Stimulated activated CD4-positive, alpha-beta T cell treated with anti-CD3 and anti-CD28 coated beads, Interleukin-15, amount 100 ng/mL, for 48 hours (primary cell): ENCODE measurements at places on chromosomes 1 and 21.

- no peak for DNase-seq
Observed at GRCh38 chr1:31366796-31367195, 6.1 kb downstream of the FABP3 start.

GRCh38 chr1:3536420-3537195, 74.7 kb downstream of the MEGF6 start:
- DNase-seq = no peak

GRCh38 chr1:225554216-225554812, 98.6 kb downstream of the ENAH start:
- DNase-seq = no peak

- no peak for DNase-seq
Observed at GRCh38 chr1:57319165-57319564, 104.7 kb downstream of the DAB1 start.

DNA sequence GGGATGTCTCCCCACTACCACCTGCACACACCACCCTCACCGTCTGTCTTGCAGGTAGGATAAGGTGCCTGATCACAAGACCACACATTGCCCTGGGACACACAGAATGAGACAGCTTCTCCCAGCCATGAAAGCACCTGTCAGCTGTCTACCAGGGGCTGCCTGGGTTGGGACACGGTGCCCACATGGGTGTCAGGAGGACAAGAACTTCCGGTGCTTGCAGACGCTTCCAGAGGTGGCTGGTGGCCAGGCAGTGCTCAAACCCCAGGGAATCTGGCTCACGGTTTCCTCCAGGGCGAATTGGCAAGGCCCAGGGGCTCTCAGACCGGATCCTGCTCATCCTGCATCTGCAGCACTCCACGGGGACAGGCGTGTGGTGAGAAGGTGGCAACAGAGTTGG, 182.6 kb upstream of the ARHGEF16 start:
- DNase-seq = no peak

DNA sequence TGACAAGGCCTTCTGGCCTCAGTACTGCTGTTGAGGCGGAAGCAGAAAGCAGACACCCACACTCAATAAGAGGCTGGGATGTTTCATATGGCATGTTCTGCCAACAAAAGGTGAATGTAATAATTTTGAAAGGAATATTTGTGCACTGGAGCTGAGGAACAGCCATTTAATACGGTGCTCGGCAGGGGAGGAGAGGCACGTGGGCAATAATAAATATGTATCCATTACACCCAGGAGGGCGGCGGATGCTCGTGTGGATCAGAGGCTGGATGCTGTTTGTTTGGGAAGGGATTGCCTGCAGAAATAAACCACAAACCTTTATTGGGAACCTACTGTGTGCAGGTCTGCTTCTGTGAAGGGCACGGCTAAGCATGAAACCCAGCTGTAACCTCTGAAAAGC, 92.0 kb downstream of the VWA5B1 start:
- no peak for DNase-seq

DNA sequence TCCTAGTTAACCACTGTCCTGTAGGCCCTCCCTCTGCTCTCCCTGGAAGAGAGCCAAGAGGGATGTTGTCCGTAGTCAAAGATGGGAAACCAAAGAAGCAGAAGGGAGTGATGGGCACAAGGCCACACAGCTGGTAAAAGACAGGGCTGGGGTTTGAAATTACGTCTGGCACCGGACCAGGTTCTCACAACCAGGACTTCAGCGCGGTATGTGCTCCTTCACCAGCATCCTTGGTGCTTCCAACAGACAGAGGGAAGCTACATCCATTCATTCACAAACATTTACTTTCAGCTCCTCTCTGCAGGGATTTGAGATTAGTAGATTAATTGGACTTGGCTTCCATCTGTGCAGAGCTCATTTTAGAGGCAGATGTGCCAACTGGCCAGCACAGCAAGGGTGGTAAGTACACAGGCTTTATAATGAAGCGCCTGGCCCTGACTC, 191.2 kb downstream of the TRABD2B start:
- DNase-seq = no peak

DNA sequence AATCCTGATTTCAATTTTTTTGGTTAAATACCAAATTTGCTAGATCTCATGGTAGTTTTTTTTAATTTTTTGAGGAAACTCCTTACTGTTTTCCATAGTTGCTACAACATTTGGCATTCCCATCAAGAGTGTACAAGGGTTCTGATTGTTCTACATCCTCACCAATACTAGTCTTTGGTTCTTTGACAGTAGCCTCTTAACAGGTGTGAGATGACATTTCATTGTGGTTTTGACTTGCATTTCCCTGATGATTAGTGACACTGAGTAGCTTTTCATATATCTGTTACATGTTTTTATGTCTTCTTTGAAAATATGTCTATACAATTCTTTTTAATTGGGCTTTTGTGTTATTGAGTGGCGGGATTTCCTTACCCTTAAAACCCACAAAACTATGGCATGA, 20.9 kb upstream of the RGS13 start:
- no peak for DNase-seq

- DNase-seq = no peak
Observed at GRCh38 chr21:35048183-35048601, 910 bp downstream of the RUNX1 start.

DNA sequence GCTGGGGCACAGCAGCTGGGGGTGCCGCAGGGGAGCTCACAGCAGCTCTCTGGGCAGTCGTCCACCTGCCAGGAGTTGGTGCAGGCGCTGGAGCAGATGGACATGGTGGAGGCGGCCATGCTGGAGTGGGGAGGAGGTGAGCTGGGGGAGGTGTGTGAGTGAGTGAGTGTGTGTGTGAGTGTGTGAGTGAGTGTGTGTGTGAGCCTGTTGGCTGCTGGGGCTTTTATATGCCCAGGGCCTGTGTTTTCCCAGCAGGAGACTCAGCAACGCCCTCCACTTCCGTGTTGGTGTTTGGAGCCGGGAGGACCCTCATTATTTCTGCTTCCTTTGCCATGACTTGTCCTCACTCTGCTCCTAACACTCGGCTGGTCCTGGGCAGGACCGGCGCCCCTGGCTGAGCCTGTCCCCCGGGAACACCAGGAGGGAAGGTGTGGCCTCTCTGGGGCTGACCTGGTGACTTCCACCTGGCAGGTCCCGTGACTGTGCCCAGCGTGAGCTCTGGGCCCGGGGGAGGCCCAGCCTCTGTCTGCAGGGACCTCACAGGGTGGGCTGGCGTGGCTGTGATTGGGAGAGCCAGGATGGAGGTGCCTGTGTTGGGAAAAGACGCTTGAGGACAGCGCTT, at the start of gene KRTAP10-2:
Gene KRTAP10-2 (minus strand): TSS at position 166 of the 622 bp plus-strand sequence. CDS start 47 bp downstream, at position 119.
- DNase-seq = no peak

DNA sequence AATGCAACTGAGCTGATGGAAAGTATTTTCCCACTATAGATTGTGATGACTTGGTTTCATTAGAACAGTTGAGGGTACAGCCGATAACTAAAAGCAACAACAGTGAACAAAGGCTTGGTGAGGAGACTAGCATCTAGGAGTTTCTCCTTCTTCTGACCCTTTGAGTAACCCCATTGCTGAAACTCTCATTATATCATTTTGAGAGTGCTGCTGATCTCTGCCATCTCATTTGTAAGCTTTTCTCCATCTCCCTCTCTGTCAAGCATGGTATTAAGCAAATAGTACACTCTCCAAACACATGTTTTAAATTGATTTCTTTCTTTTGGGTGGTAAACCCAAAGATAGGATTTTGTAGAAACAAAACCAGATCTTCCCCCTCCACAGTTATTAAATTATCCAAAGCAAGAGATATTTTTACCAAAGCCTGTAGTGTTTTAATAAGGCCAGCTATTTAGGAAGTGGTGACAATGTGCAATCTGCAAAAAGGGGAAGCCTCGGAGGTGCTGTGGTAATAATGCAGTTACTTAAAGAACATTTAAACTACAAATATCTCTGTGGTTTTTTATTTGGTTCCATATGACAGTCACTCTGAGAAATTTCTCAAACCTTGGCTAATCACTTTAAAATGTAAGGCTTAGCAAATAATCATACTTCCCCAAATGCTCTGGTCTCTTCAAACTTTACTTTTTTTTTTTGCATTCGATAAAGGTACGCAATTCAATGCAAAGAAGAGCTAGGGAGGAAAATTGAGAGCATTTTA, 287.5 kb downstream of the HLX start:
- no peak for DNase-seq

DNA sequence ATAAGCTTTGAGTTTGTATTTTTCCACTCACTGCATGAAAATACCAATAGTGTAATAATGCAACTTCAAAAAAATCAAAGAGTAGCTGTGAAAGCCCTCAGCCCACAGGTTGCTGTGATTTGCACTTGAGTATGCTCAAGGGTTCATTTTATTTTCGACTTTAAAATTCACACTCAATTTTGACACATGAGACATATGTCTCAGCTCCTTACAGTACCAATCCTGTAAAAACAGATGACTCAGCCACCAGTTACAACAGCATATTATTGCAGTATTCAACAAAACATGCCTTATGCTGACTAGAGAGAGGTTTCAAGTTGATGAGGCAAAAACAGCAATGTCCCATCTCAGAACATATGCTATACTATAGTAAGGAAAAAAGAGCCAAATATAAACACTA, 66.1 kb downstream of the CYYR1 start:
- DNase-seq = no peak

DNA sequence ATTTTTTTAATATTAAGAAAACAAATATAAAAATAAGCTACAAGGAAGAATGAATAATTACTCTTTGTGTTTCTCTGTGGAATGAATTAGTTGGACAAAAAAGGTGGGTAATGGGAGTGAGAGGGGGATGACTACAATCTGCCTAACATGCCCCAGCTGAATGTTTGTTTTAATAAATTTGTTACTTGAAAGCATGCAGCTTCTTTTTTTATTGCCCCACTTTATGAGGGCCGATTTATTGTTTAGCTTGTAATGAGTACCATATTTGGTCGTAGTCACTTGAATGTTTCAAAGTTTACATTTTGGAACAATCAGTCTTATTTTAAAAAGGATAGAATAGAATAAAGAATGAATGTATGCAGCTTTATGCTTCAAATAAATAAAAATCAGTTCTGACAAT, 197.4 kb downstream of the LBR start:
- no peak for DNase-seq

- no peak for DNase-seq
Observed at GRCh38 chr1:111775966-111776365, 20.3 kb downstream of the DDX20 start.

GRCh38 chr21:17197996-17198395, 314.8 kb upstream of the CXADR start:
- DNase-seq = no peak

DNA sequence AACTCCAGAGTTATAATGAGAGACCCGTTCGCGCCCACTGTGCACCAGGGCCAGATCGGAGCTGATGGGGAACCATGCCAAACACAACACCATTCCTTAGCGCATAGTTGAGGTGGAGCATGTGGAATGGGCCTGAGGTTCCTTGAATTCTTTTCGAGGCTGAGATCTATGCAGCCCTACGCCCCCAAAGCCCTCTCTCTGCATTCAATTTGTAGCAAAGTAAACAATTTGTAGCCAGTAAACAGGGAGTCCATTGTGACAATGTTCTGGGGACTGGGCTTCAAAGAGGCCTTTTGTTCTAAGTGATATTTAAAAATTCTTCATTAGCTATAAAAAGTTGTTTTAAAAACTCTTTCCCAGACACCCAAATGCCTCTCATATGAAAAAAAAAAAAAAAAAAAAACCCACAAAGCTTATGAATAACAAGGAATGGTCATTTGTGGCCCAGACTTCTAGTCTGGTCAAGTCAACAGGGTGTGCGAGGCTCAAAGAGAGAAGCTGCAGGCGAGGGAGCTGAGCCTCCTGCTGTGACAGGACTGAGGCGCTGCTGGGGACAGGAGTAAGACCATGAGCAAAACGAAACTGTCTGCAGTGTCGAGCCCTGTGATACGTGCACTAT, 30.6 kb upstream of the KCNE2 start:
- DNase-seq = no peak

DNA sequence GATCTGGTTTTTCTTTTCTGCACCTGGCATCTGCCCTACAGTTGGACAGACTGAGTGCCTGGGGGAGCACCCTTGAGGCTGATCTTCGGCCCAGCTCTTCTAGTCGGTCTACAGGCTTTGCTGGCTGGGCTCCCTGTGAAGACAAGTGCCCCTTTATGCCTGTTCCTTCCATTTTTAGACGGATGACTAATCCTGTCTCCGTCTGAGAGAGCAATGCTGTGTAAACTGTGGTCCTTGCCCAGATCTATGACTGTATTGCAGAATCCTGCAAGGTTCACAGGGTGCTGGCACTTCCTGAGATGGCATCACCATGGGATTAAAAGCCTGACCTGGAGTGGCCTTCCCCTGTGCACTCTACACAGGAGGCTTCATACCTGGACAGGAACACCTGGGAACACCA, 47.6 kb upstream of the SAMD13 start:
- no peak for DNase-seq

GRCh38 chr1:183634429-183635065, 1.0 kb downstream of the ARPC5 start:
- no peak for DNase-seq

GRCh38 chr1:28737307-28738132, 780 bp downstream of the YTHDF2 start:
- peak; percentile 1 for DNase-seq

GRCh38 chr1:111334169-111334568, 43.5 kb downstream of the CHIA start:
- peak; percentile 10 for DNase-seq

DNA sequence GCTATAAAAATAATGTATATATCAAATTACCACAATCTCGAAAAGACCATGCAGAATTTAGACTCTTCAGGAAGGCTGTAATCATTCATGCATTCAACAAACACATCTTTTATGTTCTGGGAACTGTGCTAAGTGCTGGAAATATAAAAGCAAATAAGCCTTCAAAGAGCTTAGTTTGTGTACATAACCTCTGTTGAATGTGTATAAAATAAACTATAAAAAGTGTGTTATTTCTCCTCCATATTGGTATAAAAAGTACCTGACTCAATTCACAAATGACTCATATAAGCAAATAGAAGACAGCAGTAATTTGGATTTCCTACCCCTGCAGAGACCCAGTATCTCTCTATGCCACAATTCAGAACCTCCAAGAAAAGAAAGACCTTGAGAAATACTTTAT, 36.8 kb downstream of the RAB3GAP2 start:
- no peak for DNase-seq

DNA sequence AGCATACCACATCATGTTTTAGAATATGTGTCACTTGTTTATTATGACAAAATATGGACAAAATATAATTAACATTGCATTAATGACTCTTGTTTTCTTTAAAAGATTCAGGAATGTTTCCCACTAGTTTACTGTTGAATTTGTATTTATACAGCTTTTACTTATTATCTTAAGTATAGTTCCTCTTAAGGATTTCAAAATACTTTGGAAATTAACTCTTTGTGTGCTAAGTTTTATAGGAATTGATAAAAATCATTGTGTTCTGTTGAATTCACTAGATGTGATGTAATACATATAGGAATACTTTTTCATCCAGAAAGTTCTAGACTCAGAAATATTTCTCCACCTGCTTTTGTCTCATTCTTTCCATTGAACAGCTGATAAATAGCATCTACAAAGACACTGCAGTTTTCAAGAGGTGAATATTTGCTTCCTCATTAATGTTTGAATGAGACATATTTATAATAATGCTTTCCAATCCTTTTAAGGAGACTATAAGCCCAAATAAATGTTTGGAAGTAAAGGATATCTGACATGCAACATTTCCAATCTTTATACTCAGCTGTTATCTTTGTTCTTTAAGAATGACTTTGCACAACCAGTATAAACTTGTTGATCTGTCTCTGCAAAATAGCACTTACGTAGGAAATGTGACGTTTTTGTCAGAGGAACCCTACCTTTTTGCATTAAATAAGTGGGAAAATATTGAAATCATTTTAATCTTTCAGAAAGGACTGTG, 38.4 kb upstream of the SAMSN1 start:
- DNase-seq = no peak

- no peak for DNase-seq
Observed at GRCh38 chr1:37497832-37498231, 16.7 kb downstream of the MEAF6 start.

GRCh38 chr1:5934058-5934884, 58.0 kb downstream of the NPHP4 start:
- no peak for DNase-seq
